Skin of body (tissue), 3 donors: ENCODE measurements at places on chromosomes 3 and 15.

- DNase-seq = no peak
Measured at GRCh38 chr3:134072881-134073582, 43.3 kb upstream of the SLCO2A1 start.

DNA sequence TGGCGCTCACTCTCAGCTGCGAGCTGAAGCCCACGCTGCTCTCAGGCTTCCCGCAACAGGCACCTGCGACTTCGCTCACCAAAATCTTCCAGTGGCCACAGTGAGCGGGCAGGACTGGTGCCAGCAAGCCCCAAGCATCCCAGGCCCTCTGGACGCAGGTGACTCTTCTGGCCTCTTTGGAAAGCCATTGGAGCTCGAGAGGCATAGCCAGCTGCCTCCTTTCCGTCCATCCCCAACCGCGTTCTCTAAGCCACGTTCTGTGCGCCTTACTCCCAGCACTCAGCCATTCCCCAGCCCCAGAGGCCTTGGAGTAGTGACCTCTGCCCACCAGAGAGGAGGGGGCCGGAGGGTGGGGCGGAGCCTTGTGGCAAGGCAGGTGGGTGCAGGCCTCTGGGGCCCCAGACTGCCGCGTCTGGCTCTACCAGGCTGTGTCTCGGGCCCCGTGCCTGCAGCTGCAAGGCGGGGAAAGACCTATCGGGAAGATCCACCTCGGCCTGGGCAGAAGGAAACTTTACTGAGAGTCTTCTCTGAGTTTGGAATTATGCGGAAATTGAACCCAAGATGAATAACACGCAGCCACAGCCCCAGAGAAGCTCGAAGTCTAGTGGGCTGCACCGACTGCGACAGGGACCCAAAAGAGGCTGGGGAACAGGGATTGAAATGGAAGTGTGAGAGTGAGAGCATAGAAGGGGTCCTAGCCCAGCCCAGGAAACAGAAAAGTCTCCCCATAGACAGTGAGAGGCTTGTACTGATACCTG is 3.6 kb upstream of the SOX14 start:
- no peak for DNase-seq

DNA sequence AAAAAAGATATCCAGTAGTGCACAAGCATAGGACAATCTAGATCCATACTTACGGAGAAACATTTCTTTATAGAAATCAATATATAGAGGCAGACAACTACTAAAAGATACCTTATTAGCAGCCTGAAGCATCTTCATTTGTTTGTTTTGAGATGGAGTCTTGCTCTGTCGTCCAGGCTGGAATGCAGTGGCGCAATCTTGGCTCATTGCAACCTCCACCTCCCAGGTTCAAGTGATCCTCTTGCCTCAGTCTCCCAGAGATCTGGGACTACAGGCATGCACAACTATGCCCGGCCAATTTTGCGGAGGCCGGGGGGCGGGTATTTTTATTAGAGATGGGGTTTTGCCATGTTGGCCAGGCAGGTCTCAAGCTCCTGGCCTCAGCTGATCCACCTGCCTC is 18.3 kb upstream of the SLMAP start:
- DNase-seq = no peak

DNA sequence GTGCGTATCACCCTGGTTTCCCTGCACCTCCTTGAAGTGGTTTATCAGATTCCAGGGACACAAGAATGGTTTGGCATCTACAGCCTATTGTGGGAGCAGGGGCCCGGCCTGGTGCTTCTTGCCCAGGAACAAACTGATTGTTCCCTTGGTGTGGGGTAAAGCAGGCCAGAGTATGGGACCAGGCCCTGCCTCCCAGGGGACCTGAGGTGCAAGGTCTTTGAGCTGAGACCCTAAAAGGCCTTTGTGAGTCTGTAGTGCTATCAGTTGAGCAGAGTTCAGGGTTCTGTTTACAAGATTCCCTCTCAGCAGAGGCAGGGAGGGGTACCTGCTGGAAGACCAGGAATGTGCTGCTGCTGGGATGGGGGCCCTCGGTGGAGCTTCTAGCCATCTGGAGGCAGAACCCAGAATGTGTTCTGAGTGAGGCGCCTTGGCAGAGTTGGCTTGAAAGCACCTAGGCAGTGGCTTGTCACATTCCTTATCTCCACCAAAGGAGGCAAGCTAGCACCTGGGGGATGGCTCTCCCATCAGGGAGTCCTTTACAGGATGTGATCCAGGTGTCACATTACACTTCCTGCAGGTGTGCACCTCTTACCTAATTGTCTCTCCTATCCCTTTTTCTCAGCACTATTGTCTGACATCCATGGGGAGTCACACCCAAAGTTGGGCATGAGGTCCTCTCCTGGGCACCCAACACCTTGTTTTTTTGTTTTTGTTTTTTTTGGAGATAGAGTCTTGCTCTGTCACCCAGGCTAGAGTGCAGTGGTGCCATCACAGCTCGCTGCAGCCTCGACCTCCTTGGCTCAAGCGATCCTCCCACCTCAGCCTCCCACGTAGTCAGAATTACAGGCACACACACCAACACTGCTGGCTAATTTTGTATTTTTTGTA is 13.1 kb downstream of the FLNB start:
- no peak for DNase-seq

DNA sequence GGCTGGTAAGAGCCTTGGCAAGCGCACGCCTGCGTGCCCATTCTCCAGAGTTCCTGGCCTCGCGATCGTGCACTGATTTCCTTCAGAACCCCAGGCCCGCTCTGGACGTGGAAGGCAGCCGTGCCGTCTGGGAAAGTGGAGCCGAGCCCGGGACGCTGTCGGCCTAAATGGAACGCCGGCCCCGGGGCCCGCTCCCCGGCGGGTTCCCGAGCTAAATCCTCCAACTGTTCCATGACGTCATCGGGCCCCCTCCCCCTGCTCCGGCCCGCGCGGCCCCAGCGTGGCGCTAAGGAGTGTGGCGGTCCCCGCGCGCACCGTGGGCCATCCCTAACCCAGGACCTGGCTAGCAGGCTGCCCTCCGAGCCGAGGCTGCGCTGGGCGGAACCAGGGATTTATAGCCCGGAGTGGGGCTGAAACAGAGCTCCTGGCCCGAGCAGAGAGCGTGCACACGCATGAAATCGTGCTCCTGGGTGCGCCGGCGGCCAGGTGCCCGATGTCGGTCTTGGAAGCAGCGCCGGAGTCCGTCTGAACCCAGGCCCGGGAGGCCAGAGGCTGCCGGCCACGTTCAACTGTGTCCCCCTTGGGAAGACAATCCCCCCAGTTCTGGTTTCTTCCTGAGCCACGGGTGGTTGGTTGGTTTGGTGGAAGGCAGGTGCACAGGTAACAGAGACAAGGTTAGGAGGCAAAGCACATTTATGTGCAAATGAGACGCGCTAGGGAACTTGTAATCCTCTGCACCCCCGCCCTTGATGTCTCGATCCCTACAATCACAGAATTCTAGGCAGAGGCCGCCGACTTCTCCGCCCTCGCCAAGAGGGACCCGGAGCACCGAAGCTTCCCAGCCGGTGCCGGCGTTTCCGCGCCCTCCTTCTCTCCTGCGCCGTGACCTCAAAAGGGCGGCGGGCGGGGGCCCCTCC is 84.9 kb upstream of the ETV5 start:
- no peak for DNase-seq

DNA sequence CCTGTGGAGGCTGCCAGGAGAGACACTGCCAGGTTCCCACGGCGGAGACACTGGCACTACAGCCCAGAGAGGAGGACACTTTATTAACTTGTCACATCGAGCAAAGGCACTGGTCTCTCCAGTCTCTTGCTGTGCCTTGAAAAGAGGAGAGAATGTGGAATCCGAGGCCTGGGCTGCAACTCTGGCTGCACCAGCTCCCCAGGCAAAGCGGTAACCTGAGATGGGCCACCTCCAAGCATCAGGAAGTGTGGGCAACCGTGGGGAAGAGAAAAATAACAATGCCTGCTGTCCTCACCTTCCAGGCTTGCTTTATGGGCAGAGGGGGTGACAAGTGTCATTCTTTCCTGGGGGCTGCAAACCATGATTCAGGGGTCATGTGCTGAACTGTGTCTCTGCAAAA is 91.6 kb upstream of the RGMA start:
- DNase-seq = no peak

GRCh38 chr15:48031466-48031865 is 89.3 kb upstream of the SLC24A5 start:
- no peak for DNase-seq
